Stimulated activated CD4-positive, alpha-beta T cell treated with anti-CD3 and anti-CD28 coated beads, Interleukin-1b, Interleukin-23, amount 100 ng/mL, for 48 hours (primary cell): ENCODE measurements at places on chromosomes 4 and X.

DNA sequence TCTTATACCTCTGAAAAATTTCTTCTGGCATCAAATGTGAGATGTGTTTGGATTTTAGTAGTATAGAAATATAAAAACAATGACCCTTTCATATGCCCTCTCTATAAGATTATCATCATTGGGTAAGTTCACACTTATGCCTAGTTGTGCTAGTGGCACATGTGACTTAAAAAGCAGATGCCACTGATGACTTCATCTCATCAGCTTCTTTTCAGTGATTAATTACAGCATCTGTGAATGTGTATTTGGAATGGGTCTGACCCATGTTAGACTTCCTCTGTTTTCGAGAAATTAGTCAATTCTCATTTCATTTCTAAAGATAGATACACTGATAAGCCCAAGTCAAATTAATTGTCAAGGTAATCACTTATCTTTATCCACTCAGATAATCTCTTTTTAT lies 698.7 kb downstream of the GABRG1 start:
- no peak for DNase-seq

DNA sequence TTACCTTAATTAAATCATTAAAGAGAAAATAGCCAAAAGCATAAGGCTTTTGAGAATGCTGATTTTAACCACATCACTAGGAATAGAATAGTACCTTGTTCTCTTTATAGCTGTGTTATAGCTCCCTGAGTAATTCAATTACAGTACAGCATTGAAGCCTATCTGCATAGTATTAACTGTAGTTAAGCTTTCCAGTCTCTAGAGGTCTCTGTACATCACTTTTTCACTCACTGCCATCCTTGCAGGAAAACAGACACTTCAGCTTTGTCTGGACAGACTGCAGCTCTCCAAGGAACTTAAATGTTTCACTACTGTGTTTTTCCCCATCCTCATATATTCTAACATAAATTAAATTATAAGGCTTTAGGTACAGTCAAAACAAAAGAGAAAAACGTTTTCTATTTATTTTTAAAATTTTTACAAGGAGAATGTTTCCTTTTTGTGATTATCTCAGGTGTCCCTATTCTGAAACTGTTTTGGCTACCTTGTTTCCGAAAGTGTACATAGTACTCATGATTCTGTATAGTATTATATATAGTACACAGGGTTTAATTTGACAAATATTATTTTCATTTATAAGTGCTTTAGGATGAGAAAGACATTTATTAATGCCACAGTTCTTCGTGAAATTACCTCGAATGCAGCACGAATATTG lies 407.9 kb downstream of the PCDH18 start:
- no peak for DNase-seq

DNA sequence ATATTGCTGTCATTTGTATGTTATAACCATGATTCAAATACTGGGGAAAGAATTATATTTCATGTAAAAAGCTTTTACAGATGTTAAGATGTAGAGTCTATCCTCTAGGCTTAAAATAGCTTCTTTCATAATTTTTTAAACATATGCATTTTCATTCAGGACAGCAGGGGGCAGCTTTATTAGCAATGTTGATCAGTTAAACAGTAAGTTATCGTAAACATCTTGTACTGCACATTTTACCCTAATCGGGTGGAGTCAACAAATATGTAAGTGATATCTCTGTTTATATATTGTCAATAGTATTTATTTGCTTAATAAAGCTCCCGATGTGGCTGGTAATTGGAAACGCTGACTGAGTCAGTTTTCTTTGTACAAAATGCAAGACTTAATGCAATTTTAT lies 142.5 kb upstream of the MED14 start:
- DNase-seq = no peak

- peak; percentile 21 for DNase-seq
These were observed 163.6 kb downstream of the ZNF674 start for GRCh38 chrX:46381630-46382029.

GRCh38 chr4:155973639-155974475 lies 20.2 kb upstream of the CTSO start:
- no peak for DNase-seq

- no peak for DNase-seq
These were observed 194.4 kb upstream of the ANK2 start for GRCh38 chr4:112855058-112855457.

- no peak for DNase-seq
These were observed 27.7 kb upstream of the CEP135 start for GRCh38 chr4:55921093-55921492.

DNA sequence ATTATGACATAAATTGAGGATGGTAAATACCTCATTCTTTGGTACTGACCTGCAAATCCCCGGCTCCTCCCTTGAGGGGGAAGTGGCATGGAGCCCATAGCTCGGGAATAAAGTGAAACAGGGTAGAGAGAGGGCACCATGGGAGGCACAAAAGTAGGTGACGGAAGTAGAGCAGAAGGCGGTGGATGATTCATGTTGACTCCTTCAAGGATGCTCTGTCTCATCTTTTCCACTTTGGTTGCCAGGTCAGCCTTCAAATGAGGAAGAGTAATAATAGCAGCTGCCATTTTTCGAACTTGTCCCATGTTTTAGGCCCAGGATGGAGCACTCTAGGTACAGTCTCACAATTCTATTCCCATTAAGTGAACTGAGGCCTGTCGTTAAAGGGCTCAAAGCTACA lies 41.4 kb upstream of the PHF8 start:
- no peak for DNase-seq

DNA sequence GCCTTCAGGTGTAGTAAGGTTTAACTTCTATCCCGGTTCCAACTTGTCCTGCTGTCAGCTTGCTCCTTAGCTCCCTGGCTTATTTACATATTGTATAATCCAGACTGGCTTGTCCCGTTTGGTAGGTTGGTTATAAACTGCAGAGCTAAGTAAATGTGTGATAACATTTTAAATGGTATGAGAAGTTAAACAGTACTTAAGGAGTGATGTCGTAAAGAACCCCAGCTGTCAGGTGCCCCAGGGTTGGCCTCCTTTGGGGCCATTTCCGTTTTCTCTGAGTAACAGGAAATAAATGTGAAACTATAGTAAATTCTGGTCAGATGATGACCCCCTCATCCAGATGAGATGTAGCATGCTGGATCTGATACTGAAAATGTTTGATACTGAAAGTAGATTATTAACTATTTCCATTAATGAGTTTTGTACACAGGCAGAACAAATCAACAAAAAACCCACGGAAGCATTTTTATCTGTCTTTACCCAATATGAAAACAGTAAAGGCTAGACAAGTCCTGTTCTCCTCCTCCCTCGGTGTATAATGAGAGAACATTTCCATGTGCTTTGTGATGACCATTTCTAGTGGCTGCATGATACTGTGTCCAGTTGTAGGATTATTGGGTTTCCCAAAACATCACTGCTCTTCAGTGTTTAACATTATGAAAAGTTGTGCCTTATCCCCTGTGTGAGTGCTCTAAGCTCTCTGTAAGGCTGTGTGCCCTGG lies 22.4 kb downstream of the GAB1 start:
- DNase-seq = peak; percentile 44

- DNase-seq = peak; percentile 13
These were observed 97.7 kb downstream of the EFHC2 start for GRCh38 chrX:44245733-44246132.

- DNase-seq = no peak
These were observed 222.2 kb upstream of the NUDT6 start for GRCh38 chr4:123144616-123145015.

GRCh38 chr4:112637552-112637866 lies 566 bp downstream of the LARP7 start:
- no peak for DNase-seq

DNA sequence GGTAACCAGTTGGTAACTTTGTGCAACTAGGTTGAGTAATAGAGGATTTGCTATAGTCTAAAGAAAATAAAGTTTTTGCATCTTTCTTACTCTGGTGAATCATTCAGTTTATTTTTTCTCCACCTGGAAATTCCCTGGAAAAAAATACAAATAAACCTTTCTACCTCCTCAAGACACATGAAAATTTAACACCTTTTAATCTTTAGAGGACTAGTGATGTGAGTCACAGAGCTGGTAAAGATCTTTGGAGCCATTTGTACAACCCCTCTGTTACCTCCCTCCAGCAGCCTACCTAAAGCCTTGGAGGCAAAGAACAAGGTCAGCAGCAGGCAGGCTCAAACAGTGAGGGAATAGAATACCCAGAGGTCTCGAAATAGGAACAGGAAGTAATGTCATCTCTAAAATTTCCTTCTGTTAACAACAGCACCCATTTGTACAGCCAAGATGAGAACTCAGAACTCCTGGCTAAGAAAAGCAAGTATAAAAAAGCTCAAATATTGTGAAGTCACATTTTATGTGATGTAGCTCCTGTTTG lies 10.2 kb upstream of the MAOB start:
- DNase-seq = no peak

GRCh38 chrX:41542135-41542534 lies 95.0 kb downstream of the NYX start:
- DNase-seq = no peak
